WERI-Rb-1 (cell line): ENCODE measurements at places on chromosomes 12 and 14.
A peak's percentile ranks its signal among the peaks of the same experiment; 100 is the strongest.

- DNase-seq = peak; percentile 44
Measured at GRCh38 chr12:124636138-124636978, 68.9 kb upstream of the NCOR2 start.

DNA sequence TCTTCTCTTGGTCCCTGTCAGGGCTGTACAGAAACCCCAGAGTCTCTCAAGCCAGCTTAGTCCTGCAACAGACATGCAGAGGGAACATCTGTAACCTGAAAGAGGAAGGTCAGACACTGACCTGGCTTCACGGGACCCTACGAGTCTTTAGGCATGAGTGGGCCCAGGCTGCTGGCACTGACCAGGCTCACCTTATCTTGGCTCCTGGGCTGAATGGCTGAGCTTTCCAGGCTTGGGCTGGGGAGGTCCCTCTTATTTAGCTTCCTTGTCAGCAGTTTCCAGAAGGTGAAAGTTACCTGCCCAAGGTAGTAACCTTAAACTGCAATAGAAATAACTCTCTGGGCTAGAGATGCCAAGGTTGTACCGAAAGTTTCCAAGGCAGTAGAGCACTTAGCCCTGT, 58.4 kb upstream of the FUT8 start:
- DNase-seq = no peak

DNA sequence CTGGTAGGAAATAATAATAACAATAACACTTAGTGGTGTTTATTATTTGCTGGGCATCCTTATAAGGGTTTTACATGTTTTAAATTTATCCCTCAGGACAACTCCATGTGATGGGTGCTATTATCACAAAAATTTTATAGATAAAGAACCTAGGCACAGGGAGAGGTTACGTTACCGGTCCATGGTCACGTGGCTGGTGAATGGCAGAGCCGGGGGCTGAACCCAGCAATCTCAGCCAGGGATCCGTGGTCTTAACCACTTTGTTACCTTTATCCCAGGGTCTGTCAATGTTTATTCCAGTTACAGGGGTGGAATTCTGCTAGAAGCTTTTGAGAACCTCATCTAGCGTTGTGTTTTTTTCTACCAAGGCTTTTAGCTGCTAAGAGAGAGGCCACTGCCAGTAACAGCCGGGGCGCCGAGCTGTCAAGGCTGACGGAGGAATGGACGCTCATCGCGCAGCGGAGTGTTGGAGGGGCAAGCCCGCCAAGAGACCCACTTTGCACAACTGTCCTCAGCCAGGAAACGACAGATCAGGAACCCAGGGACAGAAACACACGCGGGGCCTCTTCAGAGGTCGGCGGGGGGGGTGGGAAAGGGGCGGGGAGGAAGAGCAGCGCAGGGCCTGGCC, 418 bp downstream of the AMN1 start:
- DNase-seq = no peak

DNA sequence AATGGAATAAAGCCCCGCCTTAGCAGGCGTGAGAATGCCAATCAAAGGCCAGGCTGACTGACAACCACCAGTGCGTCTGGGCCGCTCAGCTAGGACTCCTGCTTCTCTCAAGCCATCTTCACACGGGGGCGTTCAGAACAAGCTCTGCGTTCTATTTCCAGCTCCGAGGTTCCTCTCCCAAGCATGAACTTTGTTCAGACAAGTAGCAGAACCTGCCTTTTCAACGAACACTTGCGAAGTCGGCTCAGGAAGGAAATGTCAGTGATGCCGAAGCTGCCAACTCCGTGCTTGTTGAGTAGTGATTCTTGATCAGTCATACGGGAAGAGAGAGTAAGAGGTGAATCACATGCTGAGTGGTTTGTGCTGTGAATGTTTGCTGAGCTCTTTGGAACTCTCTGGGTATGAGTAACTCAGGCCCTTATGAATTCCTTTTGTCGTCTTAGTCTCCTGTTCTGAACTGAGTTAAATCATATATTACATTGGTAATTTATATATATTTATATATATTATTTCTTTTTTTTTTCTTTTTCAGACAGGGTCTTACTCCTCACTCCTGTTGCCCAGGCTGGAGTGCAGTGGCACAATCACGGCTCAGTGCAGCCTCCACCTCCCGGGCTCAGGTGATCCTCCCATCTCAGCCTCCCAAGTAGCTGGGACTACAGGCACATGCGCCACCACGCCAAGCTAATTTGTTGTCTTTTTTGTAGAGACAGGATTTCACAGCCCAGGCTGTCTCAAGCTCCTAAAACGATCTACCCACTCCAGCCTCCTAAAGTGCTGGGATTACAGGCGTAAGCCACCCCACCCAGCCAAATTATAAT, 29.4 kb upstream of the BCL7A start:
- no peak for DNase-seq

GRCh38 chr12:7161811-7162210, 27.7 kb upstream of the PEX5 start:
- DNase-seq = no peak

DNA sequence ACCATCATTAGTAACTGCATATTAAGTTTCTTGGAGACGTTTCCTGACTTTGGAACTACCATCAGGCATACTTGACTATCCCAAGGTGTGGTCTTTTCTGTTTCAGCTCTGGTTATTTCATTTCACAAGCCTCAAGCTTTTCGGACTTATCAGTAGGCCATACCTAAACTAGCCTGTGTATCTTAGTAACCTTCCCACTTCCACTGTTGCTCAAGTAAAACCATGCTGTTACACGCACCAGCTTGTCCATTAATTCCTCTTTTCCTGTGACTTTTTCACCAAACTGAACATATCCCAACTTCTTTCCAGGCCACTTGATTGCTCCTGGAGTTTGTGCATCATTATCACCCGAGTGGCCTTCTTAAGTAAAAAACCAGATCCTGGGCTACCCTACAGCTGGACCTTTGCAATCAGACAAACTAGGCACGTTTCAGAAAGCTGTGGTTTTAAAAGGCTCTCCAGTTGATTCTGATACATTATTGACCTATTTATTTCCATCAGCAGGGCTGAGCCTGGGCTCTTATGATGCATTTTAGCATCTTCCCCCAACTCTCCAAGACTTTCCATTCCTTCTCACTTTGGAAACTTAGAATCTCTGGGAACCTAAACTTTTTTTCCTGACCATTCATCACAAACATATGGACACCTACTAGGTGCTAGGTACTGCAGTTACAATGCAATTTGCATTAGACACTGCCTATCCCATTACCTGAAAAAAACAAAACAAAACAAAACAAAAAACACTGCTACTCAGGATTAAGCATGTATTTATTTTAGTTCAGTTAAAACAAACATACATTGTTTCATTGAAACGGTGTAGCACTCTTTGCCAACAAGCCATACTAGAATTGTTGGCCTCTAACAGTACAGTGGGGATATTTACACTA, 14.9 kb downstream of the SLC38A2 start:
- DNase-seq = no peak
